ENCODE measurements at places on chromosomes 5 and 9.

DNA sequence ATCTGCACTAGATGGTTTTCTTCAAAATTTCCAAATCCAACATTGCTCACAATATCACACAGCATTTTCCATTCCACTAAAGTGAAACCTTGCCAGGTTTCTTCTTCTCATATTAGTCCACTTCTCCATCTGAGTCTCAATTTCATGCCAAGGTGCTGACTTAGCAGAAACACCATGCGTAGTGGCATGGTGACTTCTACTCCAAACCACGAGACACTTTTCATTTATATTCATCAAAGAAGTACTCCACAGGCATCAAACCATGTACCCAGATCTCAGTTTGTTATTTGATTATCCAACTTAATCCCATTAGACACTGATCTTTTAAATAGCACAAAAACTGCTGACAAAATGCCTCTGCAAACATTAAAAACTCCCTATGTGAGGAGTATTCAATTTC lies 233.4 kb upstream of the ITGA1 start:
- no peak for DNase-seq
- H3K36me3 ChIP-seq: no peaks in the 10 kb centered on the region
- H3K4me3 ChIP-seq: no peak overlapping the region

GRCh38 chr5:44275908-44276307 lies 113.3 kb downstream of the FGF10 start:
- no peaks in the 10 kb centered on the region for H3K27me3 ChIP-seq
- H3K36me3 ChIP-seq: no peaks in the 10 kb centered on the region
- H3K27ac ChIP-seq: no peak overlapping the region
- no peak for DNase-seq
- H3K4me1 ChIP-seq: no peaks in the 10 kb centered on the region
- H3K4me3 ChIP-seq: no peak overlapping the region

- peak within 1 kb of the TSS; percentile 88 for H3K4me3 ChIP-seq
- H3K27ac ChIP-seq: peak within 1 kb of the TSS; percentile 91
- peaks cover 24% of the 10 kb centered on the region for H3K36me3 ChIP-seq
- peak; percentile 39 for DNase-seq
- H3K4me1 ChIP-seq: peaks cover 10% of the 10 kb centered on the region
These were observed at the start of gene FER for GRCh38 chr5:108747774-108748400. TSS of gene FER (plus strand) at chr5:108747897. CDS start at chr5:108798183, 50,286 bp downstream.

- H3K4me1 ChIP-seq: no peaks in the 10 kb centered on the region
- H3K36me3 ChIP-seq: no peaks in the 10 kb centered on the region
- H3K4me3 ChIP-seq: no peak overlapping the region
These were observed 175.1 kb downstream of the HCN1 start for GRCh38 chr5:45521067-45521466.

DNA sequence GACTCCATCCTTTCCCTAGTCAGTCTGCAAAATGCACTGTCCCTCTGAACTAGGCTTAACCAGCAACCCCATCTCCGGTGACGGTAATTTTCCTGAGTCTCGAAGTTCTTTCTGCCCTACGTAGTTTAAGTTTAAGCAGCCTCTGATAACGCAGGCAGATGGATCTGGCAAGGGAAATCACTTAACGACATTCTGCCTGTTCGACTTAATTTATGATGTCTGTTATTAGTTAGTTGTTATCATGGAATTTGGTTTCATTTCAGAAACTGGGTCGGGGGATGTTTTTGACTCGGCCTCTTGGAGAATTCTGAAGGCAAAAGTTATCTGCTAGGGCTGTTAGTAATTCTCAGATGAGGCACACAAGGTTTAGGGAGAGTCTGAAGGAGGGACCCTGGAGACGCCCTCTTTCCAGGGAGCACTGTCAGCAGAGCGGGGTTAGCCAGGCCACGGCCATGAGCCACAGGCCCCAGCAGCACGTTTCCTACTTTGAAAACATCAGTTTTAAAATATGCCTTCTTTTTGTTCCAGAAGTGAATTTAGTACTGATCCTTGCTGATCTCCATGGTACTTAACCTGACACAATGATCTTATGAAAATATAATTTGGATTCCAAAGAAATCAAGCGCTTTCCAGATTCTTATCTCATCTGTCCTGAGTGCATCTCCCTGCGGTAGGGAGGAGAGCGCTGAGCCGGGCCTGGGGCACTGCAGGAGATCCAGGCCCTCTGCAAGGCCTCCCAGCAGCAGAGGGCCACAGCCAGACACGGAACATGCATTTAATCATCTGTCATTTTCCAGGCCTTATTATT lies 171.0 kb upstream of the OTULINL start:
- peaks cover 25% of the 10 kb centered on the region for H3K4me1 ChIP-seq
- no peak overlapping the region for H3K27ac ChIP-seq
- H3K4me3 ChIP-seq: no peak overlapping the region
- H3K27me3 ChIP-seq: no peaks in the 10 kb centered on the region

- H3K4me1 ChIP-seq: no peaks in the 10 kb centered on the region
- H3K4me3 ChIP-seq: no peak overlapping the region
- no peaks in the 10 kb centered on the region for H3K36me3 ChIP-seq
These were observed 187.5 kb upstream of the NR4A3 start for GRCh38 chr9:99634186-99634585.

- H3K4me1 ChIP-seq: no peaks in the 10 kb centered on the region
- no peak for DNase-seq
- no peaks in the 10 kb centered on the region for H3K36me3 ChIP-seq
- no peak overlapping the region for H3K27ac ChIP-seq
- H3K27me3 ChIP-seq: no peaks in the 10 kb centered on the region
These were observed 61.8 kb upstream of the PTPRD start for GRCh38 chr9:10674586-10674985.

DNA sequence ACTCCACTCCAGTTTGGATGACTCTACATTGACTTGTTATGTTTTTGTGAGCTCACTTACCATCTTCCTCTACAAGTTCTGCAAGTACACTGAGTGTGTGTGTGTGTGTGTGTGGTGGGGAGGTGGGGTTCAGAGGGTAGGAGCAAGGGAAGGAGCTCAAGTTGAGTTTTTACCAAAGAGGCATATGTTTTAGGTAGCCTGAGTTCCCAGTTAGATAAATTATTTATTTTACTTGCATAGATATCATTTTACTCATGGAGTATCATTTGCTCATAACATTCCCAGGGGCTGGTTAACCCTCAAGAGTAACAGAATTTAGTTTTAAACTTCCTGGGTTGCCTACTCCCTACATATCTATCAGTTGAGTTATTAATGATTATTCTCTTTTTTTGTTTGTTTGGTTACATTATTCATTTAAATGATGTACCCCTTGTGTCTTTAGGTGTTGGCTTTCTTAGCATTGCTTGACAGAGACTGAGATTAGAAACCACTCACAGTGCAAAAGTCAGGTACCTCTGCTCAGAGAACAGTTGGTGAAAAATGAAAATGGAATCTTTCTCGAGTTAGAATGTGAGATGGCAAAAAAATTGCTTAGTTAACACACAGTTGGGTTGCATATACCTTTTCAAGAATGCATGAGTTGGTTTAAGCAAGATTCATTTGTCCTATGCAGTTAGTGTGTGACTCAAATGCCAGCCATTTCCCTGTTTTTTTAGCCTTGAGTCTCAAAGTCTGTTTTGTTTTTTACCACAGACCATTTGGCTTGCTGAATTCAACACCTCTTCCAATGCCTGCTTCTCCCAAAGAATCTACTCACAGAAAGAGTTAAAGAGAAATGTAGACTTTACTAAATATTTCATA lies 29.2 kb downstream of the TNFSF8 start:
- peaks cover 23% of the 10 kb centered on the region for H3K36me3 ChIP-seq
- peaks cover 52% of the 10 kb centered on the region for H3K4me1 ChIP-seq
- no peaks in the 10 kb centered on the region for H3K27me3 ChIP-seq
- H3K4me3 ChIP-seq: peak overlapping the region; percentile 51
- H3K27ac ChIP-seq: peak overlapping the region; percentile 80

- peaks cover 4% of the 10 kb centered on the region for H3K36me3 ChIP-seq
- H3K4me3 ChIP-seq: no peak overlapping the region
- peaks cover 39% of the 10 kb centered on the region for H3K27me3 ChIP-seq
- no peak for DNase-seq
- H3K4me1 ChIP-seq: no peaks in the 10 kb centered on the region
These were observed 12.9 kb downstream of the CARTPT start for GRCh38 chr5:71732011-71732410.

GRCh38 chr9:94847486-94847885 lies 121.0 kb downstream of the AOPEP start:
- H3K4me3 ChIP-seq: no peak overlapping the region
- H3K36me3 ChIP-seq: peaks cover 2% of the 10 kb centered on the region
- DNase-seq: no peak
- peaks cover 18% of the 10 kb centered on the region for H3K4me1 ChIP-seq
- H3K27me3 ChIP-seq: no peaks in the 10 kb centered on the region

DNA sequence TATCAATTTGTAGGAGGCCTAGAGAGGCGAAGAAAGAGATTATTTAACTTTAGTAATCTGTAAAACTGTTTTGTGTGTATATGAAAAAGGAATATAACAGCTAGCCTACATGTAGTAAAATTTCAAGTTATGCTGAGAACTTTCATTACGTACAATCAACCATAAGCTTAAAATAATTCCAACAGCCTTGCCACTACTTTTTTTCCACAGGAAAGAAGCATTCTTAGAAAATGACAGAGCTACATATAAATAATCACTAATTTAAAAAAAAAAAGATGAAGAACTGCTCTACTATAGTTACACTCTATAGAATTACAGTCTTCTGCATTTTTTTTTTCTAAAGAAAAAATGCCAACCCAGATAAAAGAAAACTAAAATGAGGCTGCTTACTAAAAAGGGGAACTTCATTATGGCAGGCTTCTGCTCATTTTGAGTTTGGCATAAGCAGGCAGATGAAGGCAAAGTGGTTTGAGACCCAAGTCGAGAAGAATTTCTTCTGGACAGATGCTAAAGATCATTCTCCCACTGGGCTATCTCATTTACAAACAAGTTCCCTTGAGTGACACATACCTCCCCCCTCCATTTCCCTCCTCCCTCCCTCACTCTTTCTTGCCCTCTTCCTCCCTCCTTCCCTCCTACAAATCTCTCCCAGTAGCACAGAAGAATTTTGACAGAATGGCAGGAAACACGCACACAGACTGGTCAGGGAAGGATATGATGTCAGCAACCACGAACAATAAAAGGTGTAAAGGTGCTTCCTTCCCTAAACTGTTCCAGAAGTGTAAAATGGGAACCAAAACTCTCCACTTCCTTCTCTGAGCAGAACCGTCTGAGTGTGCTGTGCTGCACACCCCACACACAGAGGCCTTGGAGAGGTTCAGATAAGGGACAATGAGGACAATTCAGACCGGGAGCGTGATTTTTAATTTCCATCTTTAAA lies 56.1 kb downstream of the MEF2C start:
- H3K27me3 ChIP-seq: no peaks in the 10 kb centered on the region
- H3K36me3 ChIP-seq: peaks cover 2% of the 10 kb centered on the region
- no peaks in the 10 kb centered on the region for H3K4me1 ChIP-seq
- no peak for DNase-seq
- H3K4me3 ChIP-seq: no peak overlapping the region
- no peak overlapping the region for H3K27ac ChIP-seq

DNA sequence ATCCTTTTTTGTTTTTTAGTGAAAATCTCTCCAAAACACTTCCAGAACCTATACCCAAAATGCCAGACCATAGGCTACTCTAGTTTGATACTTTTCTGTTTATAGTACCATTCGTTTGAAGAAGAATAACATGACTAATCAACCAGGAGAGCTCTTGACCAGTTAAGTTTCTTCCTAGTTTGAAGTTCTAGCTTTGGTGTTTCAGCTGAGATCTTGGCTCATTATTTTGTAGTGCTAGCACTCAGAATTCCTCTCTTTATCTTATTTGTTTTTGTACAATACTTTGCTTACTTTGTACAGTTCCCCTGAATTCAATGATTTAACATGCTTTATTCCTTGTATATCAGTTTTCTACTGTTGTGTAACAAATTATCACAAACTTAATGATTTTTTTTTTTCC lies 911.6 kb downstream of the EFNA5 start:
- no peak for DNase-seq
- H3K27ac ChIP-seq: no peak overlapping the region
- no peak overlapping the region for H3K4me3 ChIP-seq
- H3K27me3 ChIP-seq: no peaks in the 10 kb centered on the region
- H3K4me1 ChIP-seq: no peaks in the 10 kb centered on the region

DNA sequence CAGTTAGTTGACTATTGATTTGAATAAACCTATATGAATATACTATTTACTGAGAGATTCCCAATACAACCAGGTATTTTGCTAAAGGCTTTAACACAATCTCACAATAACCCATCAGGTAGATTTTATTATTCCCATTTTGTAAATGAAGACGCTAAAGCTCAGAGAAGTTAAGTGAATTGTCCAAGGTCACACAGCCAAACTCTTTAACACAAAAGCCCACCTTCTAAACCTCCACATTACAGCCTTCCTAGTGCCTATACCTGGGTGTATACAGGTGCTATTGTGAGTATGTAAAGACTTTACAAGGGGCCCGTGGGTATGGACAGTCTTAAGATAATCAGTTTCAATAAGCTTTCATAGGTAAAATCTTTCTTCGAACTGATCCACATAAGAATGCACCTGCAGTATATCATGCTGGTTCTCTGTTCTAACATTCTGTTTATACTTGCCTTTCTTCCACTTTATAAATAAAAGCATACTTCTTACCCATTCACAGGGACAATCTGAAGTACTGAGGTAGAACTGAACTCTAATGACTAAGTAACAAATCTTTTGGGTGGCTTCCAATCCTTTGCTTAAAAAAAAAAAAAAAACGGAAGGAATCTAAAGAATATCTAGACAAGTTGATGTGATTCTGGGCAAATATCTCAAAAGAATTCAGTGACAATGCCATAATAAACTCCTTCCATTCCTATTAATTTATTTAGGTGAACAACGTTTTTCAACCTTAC lies 59.1 kb downstream of the PJA2 start:
- H3K4me1 ChIP-seq: peaks cover 7% of the 10 kb centered on the region
- no peak overlapping the region for H3K4me3 ChIP-seq
- H3K27ac ChIP-seq: no peak overlapping the region
- DNase-seq: no peak
- H3K36me3 ChIP-seq: peaks cover 31% of the 10 kb centered on the region

DNA sequence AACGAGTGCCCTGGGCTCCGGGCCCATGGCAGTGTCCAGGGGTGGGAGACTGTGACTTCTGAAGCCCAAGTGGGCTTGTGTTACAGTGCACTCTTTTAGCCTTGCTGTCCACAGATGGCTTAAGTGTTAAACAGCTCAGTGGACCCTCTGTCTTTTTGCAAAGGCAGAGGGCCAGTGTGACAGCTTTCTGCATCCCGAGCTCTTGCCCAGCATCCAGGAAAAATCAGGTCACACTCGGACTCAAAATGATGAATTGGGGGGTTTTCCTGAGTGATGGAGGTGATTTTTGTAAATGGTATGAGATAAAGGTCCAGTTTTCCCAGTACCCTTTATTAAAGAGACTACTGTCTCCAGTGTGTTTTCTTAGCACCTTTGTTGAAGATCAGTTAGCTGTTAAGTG lies 321.3 kb upstream of the GRAMD2B start:
- no peaks in the 10 kb centered on the region for H3K36me3 ChIP-seq
- no peaks in the 10 kb centered on the region for H3K4me1 ChIP-seq
- no peak overlapping the region for H3K27ac ChIP-seq
- H3K27me3 ChIP-seq: no peaks in the 10 kb centered on the region
- H3K4me3 ChIP-seq: no peak overlapping the region

DNA sequence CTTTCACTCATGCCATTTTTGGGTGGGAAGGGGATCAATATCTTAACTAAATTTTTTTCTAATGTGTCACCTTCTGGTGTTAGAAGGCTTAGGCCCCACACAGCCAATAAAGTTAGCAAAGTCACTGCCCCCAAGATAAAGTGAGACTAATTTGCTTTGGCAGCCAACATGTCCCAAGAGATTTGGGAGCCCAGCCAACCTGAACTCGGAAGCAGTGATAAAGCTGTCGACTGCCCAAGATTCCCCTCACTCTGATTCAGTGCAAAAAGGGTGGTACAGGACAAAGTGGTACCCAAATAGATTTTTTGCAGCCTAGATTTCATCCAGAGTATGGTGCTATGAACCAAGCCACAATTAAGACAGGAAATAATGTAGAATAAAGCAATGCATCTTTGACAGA lies 572.5 kb upstream of the ARRDC3 start:
- no peak overlapping the region for H3K4me3 ChIP-seq
- no peaks in the 10 kb centered on the region for H3K27me3 ChIP-seq
- H3K36me3 ChIP-seq: no peaks in the 10 kb centered on the region
- DNase-seq: no peak

All from effector memory CD8-positive, alpha-beta T cell (primary cell).